Left forelimb (tissue), 1 donor: ENCODE measurements at places on chromosomes 2 and 18.

DNA sequence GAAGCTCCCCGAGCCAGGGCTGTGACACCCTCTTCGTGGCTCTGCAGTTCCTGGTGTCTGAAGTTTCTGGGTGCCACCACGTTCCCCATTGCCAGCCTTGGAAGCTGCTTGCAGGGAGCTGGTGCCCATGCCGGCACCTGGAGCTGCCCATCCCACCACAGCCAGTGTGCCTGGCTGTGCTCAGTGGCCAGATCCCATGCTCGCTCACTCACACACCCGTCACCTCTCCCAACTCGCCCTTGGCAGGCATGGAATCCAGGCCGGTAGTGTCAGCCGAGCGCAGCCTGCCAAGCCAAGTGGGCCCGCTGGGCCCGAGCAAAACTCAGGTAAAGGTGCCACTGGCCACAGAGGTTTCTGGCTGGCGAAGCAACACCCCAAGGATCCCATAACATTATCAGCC, 370.2 kb downstream of the PTPRM start:
- no peak for DNase-seq

GRCh38 chr18:23784832-23785245, 95.6 kb downstream of the LAMA3 start:
- DNase-seq: no peak

DNA sequence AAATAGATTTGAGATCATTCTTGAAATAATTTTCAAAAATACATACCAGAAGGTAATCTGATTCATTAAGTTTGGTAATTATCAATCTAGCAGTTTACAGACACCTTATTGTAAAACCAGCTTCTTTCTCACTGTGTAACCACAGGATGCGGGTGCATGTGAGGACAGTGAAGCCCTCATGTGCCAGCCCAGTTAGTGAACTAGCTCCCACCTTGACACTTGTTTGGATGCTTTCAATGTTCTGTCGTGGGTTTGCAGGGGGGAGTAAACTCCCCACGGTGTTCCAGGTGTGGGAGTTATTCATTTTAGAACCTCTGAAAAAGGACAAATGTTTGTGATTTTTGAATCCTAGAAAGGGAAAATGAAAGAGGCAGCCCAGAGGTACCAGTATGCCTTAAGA, 59.0 kb downstream of the WDSUB1 start:
- DNase-seq: no peak

GRCh38 chr2:69667805-69668382, 24.4 kb upstream of the AAK1 start:
- no peak for DNase-seq

GRCh38 chr2:74715880-74716279, 61.8 kb downstream of the SEMA4F start:
- no peak for DNase-seq

GRCh38 chr18:13409026-13409425, 190.5 kb downstream of the LDLRAD4 start:
- no peak for DNase-seq

GRCh38 chr2:135818937-135819610, 17.9 kb downstream of the LCT start:
- no peak for DNase-seq

DNA sequence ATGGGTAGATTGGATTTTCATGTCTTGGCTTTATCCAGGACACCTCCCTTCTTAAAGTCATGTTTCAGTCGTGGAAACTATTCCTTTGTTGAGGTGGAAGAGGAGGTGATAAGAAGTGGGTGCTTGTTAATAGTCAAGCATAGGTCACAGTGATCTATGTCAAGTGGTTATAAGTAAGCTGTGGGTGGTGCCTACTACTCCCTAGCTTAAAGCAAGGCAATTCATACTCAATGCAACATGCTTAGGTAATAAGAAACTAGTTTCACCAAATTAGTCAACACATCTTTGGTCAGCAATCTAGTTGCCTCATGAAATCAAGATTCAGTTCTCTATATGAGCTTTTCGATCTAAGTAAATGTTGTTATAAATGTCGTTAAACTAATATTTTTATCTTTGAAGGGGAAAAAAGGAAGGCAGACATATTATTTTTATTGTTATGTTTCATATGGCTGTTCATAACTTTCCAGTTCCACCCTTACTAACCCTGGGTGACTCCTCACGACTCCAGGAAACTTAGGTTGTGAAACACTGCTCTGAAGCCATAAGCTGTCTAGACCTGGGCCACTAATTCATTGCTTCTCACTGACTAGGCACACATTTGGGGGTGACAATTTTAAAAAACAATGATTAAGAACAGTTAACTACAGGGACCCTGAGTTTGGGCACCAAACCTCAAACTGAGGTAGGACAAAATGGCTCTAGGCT, 5.8 kb upstream of the ABCB11 start:
- no peak for DNase-seq

DNA sequence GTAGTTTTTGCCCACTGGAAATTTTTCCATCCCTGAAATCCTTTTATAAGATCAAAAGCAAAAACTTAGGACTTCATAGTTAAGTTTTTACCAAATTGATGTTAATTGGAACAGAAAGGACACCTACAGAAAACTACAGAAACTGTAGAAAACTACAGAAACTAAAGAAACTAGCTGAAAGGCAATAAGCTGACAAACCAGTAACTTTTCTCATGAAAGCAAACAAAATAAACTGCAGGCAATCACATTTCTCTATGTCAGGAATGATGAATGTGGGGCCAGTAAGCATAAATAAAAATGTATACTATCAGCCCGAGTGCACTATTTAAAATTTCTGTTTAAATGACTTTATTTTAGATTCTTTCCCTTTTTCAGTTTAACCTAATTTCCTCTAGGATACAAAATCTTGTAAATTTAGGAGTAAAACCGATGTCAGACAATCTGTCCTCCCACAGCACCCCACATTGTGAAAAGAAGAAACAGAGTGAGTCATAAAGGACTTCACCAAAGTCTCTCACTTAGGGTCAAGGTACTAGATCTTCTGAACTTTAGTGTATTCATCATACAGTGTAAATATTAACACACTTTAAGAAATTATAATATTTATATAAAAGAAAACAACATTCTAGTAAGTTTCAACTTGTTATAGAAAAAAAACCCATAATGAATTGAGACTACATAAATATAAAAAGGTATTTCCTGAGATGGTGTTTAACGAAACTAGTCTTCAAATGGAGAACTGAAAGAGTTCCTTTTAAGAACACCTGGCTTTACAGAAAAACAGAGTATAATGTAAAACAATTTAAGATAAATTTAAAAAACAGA, 46.6 kb downstream of the USP40 start:
- DNase-seq: no peak

GRCh38 chr2:102142829-102143449, 393 bp downstream of the IL1R1 start:
- peak; percentile 71 for DNase-seq
